Coronary artery (tissue), 2 donors: ENCODE measurements at places on chromosomes 7 and 10.

DNA sequence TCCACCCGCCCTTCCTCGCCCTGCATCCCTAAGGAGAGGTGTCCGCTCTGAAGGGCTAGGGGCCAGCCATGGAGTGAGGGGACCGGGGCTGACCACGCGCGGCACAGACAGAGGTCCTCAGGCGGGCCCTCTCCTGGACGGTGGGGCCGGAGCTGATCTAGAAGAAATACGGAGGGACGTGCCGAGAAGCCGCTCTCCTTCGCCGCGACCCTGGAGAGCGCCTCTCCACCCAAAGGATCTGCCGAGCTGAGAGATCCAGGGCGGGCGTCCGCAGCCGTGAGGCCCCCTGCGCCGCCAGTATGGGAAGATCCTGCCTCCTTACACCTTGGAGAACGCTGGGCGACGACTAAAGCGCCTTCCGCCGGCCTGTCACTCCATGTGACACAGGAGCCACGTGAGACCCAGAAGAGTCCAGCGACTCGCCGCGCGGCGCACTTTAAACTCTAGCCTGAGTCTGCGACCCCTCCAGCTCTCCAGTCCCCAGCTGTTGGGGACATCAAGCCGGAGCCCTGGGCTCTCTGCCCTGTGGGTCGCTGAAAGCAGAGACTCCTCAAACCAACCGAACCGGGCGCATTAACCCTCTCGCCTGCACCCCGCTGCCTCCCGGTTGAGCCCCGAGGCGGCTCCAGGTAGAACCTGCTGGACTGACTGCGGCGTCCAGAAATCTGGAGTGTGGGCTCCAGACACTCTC is 1.5 kb upstream of the SFMBT2 start:
- DNase-seq: no peak

- no peak for DNase-seq
Observed at GRCh38 chr10:80513106-80513505, 24.6 kb upstream of the SH2D4B start.

GRCh38 chr7:116704650-116705228 is 32.7 kb downstream of the MET start:
- no peak for DNase-seq

- DNase-seq: no peak
Observed at GRCh38 chr10:122348512-122348911, 26.0 kb upstream of the PLEKHA1 start.

- DNase-seq: no peak
Observed at GRCh38 chr10:107477266-107477665, 312.8 kb upstream of the SORCS1 start.

DNA sequence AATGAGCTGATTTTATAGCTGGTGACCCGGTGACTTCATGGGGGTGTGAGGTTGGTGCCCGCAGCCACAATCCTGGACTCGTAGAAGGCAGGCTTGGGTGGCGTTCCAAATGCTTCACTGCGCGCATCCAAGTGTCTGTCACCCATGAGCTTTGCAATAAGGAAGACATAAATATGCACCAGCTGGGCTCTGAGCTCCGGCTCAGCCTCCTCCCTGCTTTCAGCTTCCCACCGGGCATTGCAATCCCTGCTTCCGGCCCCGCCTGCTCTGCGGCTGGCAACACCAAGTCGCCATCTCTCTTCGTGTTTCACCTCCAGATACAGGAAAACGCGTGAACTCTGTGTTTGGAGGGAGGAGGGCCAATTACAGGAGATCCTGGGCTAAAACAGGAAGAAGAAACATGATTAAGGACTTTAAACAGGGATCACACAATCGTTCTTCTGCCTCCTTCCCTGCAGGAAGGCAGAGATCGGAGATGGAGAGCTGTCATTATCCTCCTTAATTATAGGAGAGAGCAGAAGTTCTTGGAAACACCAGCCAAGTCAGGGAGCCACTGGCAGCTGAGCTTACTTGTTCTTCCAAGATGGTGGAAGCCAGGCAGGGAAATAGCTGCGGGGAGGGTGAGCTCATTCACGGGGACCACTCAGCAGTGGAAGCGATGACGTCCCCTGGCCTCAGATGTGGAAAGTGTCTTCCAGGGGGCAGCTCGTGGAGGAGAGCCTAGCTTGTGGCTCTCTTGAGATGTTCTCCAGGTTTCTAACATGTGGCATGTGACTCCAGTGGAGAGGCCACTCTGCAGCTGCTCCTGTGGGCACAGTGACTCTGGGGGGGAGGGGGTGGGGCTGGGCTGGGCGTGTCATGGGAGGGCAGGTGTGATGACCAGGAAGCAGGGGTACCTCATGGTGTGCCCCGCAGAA is 134.9 kb downstream of the CAMK1D start:
- no peak for DNase-seq

DNA sequence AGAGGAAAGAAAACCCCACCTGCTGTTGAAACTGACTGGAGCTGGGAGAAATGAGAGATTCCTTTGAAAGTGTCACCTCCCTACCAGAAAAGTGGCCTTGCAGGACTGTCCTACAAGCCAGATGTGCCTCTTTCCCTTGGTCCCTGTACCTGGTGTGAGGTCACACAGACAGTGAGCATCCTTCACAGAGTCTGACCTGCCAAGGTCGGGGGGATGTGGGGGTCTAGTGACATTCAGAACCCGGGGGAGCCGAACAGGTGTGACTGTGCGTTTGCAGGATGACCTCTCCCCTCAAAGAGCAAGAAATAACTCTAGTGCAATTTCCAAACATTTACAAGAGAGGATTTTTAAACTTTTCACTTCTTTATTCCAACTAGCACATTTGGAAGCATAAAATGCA is 93.4 kb upstream of the ZNF479 start:
- DNase-seq: no peak

DNA sequence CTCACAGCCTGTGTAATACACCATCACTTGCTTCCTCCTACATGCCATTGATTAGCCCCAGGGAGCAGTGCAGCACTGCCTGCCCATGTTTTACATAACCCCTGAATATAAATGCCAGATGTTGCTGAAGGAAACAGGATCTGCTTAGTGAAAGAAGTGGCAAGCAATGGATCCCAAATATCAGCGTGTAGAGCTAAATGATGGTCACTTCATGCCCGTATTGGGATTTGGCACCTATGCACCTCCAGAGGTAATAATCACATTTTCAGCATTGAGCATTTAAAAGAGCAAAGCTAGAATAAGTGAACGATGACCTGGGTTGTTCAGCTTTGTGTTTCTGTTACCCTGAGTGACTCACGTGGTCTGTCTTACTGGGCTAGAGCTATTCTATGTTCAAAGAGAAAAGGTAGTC is at the start of gene AKR1C4:
Gene AKR1C4, plus strand, starts transcription at position 136 of the 412 bp plus-strand sequence. Its CDS starts 31 bp downstream, at position 167.
- DNase-seq: no peak

- no peak for DNase-seq
Observed at GRCh38 chr7:158495216-158495615, 92.4 kb downstream of the PTPRN2 start.

- DNase-seq: no peak
Observed at GRCh38 chr10:28788252-28788651, 110.9 kb downstream of the BAMBI start.

GRCh38 chr10:34650156-34650555 is 164.9 kb downstream of the PARD3 start:
- DNase-seq: no peak

DNA sequence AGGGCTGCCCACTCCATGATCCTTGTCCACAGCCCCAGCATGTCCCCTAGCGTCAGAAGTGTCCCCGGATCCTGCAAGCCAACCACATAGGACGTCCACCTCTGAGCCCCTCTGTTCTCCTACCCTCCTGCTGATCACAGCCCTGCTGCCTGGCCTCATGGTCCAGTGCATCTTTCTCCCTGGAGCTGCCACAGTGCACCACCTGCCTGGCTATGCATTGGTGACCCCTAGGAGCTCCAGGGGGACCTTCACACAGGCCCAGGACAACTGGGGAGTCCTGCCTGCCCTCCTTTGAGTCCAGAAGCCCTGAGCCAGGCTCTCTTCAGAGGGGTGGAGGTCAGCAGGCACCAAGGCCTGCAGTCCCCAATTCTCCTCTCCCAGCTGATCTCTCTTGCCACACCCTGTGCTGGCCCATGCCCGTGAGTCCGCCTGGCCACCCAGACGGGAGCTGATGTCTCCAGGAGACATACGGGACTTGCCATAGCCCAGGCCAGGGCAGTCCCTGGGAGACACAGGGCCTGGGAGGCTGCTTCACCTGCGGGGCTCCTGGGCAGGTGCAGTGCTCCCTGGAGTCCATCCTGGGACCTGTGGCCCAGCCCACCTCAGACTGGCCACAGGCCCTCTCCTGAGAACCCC is 77.4 kb upstream of the RET start:
- peak; percentile 69 for DNase-seq

- no peak for DNase-seq
Observed at GRCh38 chr7:121262221-121262620, 66.6 kb upstream of the WNT16 start.

- DNase-seq: no peak
Observed at GRCh38 chr7:18655506-18655905, 160.0 kb downstream of the HDAC9 start.

DNA sequence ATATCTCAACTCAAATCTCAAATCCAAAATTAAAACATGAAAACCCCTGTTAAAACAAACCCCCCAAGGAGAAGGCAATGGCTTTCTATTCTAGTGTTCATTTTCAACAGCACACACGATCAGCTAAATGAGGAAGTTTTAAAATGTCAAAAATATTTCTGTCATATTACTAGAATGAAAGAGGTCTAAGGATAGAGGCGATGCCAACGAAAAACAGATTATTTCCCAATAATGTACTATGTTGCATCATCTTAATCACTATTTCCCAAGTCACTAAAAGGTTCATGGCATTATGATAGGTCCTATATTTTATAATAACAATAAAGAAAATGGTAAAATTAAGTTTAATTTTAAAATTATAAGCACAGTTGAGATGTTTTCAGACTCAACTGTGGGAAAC is 10.1 kb downstream of the CNOT4 start:
- DNase-seq: no peak

DNA sequence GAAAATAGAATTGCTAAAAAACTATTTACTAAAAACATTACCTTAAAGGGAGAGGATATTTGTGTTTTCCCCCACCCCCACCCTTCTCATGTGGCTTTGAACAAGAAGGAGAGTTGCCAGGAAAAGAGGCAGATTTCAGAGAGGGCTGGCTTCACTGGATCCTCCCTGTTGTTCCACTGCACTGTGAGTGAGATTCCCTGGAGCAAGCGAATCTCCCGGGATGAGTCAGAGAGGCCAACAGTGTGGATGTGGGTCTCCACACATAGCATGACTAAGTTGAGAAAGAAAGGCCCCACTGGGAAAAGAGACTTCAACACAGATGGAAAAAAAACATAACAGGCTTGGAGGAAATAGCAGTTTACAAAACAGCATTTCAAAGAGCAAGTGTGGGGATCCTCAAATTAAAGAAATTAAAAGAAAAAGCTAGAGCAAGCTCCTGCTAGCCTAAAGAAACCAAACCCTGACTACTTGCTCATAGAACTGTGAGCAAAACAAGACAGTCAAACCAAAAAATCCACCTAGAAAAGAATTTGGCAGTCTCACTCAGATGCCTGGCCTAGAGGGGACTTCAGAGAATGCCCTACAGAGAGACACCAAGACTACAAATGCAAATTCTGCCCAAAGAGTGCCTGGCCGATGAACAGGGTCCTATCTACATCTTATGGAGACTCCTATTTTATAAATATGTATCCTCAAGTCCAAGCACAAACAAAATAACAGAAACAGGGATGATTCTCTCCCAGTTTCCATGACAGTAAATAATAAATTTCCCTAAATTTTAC is 3.4 kb downstream of the CAV1 start:
- DNase-seq: peak; percentile 82

DNA sequence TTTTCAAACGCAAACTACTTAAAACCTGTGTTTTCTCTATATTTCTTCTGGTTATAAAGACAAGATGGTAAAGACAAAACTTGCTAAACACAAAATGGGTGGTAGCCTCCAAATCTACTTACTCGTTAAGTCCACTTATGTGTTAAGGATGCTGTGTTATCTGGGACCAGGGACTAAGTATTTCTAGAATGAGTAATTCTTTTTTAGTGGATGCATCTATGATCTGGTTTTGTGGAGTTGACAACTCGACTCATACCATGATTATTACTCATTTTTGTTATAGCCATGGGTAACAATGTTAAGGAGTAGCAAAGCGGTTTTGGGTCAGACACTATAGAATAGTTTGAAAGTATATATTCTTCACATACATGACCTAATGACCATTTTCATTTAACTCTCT is 239.5 kb upstream of the FOXP2 start:
- no peak for DNase-seq

- DNase-seq: no peak
Observed at GRCh38 chr10:15672469-15672868, 47.3 kb downstream of the ITGA8 start.

DNA sequence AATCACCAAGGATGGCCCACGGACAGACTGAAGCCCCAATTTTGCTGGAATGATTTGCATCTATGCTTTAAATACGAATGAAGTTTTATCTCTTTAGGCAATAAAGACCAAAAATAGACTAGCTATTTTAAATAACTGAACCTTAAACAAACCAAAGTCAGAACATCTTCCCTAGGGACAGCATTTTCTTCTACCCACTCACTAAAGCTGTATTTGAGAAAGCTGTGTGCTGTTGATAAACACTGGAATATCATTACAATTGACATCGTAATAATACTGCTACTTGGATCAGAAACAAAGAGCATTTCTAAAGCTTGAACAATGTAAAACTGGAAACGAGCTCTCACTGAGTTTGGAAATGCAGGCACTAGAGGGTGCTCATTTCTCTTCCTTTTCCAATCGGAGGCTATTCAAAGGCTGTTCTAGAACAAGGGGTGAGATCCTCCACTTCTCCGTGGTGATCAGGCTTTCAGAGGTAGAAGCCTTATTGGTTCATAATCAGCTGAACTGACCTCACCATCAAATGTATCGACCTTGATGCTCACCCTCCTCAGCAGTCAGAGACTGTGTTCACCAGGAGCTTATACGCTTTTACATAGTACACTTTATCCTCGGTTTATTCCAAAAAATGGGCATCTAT is 225.3 kb upstream of the PRSS1 start:
- no peak for DNase-seq

GRCh38 chr10:60490013-60490412 is 100.3 kb upstream of the ANK3 start:
- DNase-seq: no peak

DNA sequence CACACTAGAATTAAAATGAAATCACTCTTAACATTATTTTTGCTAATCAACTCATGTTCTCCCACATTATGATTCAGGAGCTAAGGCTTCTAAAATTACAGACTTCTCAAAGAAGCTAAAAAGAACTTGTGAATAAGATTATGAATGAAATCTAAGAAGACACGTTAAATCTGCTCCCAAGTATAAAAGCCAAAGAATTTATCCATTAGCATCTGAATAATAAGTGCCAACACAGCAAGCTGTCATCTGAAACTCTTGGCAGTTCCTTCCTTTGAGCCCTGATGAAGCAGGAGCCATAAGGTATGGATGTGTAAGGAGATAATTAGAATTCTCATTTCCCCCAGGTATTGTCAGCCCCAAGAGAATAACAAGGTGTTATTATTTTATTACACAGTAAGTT is 50.3 kb downstream of the TPK1 start:
- no peak for DNase-seq
